ENCODE measurements at places on chromosomes 4 and X.

GRCh38 chrX:72621625-72622485, 49.2 kb upstream of the HDAC8 start:
- no peak for DNase-seq

DNA sequence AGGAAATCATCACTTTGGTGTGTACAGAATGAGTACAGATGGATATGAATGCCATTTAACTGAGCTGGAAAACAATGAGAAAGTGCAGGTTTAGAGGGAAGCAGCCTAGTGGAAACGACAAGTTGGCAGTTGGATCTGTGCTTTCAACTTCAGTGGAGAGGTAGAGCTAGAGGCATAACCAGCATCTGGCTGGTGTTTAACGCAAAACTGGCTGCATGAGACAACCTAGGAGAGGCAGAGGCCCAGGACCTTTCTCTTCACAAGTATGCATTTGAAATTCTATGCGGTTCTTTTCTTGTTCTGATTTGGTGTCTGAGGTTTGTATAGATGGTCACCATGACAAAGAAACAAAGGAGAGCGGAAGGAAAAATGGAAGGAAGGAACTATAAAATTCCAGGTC, 63.1 kb downstream of the ANXA5 start:
- DNase-seq, result no peak

DNA sequence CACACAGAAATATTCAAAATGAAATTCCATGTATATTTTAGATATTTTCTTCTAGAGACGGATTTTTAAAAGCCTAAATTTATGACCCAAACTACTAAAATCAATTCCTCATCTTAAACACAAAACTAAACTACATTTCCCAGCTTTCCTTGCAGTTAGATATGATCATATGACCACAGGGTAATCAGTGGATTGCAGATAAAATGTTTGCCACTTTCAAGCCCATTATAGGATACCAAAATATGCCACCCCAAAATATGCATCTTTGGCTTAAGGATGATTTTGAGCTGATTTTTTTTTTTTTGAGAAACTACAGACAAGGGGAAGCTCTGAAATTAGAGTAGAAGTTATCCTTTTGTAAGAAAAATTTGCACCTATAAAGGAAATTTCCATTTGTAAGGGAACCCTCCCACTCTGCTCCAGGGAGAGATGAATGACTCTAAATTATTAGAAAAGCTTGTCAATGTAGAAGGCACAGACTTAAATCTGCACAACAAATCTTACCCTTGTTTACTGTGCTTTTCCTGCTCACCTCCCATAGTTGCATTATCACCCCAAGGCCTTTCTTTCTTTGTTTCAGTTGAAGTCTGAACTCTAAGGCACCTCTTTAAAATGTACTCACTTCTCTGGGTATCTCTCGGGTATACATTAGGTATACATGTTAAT, 503.0 kb downstream of the PDHA2 start:
- DNase-seq, result no peak

GRCh38 chrX:23857363-23857762, 50.4 kb downstream of the APOO start:
- no peak for DNase-seq

GRCh38 chr4:147044241-147044640, 98.6 kb upstream of the TTC29 start:
- no peak for DNase-seq

GRCh38 chr4:36207831-36208520, 36.3 kb downstream of the ARAP2 start:
- no peak for DNase-seq

GRCh38 chr4:101695176-101695575, 95.4 kb upstream of the BANK1 start:
- DNase-seq, result no peak

Data from NCI-H2029 (cell line).